ENCODE measurements at places on chromosomes 13 and 19.

DNA sequence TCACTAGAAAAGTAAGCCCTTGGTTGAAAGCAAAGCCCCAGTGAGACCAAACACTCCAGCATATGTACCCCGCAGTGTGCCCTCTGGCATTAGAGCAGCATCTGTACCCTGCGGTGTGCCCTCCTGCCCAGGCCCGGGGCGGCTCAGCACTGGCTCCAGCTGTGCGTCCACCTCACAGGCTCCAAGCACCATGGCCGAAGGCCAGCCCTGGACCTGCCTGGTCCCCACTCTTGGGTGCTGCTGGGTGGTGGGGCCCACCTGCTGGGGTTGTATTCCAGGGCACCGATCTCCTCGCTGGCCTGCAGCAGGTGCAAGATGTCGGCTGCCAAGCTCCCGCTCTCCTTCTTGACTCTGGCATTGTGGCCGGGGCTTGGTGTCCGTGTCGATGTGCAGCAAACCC is 230.2 kb downstream of the TUBA3C start:
- no peak for DNase-seq
- no peak overlapping the region for H3K4me3 ChIP-seq
- no peaks in the 10 kb centered on the region for H3K27me3 ChIP-seq
- no peaks in the 10 kb centered on the region for H3K36me3 ChIP-seq
- no peak overlapping the region for H3K27ac ChIP-seq

- no peak overlapping the region for H3K27ac ChIP-seq
- H3K27me3 ChIP-seq: no peaks in the 10 kb centered on the region
- no peak overlapping the region for H3K4me3 ChIP-seq
- DNase-seq: no peak
- H3K36me3 ChIP-seq: peaks cover 7% of the 10 kb centered on the region
Measured at GRCh38 chr13:33168321-33168960, 117.1 kb downstream of the STARD13 start.

DNA sequence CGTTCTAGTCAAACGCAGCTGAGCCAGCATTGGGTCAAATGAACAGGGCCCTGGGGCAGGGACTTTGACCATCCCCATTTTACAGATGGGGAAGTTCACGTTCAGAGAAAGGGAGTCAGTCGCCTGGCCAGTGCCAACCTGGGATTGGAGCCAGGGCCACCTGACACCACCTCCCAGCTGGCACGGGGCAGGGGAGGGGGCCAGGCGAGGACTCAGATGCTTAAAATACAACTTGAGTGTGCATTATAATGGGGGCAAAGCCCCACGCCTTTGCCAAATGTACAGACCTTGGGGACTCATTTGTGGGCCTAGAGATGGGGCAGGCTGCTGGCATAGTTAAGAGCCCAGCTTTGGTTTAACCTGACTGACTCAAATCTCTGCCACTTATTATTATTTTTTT is 14.6 kb downstream of the PRR12 start:
- DNase-seq: no peak
- H3K4me3 ChIP-seq: no peak overlapping the region
- no peak overlapping the region for H3K27ac ChIP-seq

GRCh38 chr13:112968380-112968909 is 569 bp upstream of the MCF2L start:
- H3K4me3 ChIP-seq: peak overlapping the region; percentile 83
- DNase-seq: no peak
- peaks cover 20% of the 10 kb centered on the region for H3K27me3 ChIP-seq
- H3K36me3 ChIP-seq: no peaks in the 10 kb centered on the region
- peaks cover 13% of the 10 kb centered on the region for H3K4me1 ChIP-seq

GRCh38 chr19:13665125-13665905 is 99.0 kb upstream of the MRI1 start:
- H3K4me3 ChIP-seq: no peak overlapping the region
- no peak for DNase-seq
- peaks cover 8% of the 10 kb centered on the region for H3K27me3 ChIP-seq
- peaks cover 5% of the 10 kb centered on the region for H3K4me1 ChIP-seq
- H3K27ac ChIP-seq: no peak overlapping the region
- no peaks in the 10 kb centered on the region for H3K36me3 ChIP-seq

DNA sequence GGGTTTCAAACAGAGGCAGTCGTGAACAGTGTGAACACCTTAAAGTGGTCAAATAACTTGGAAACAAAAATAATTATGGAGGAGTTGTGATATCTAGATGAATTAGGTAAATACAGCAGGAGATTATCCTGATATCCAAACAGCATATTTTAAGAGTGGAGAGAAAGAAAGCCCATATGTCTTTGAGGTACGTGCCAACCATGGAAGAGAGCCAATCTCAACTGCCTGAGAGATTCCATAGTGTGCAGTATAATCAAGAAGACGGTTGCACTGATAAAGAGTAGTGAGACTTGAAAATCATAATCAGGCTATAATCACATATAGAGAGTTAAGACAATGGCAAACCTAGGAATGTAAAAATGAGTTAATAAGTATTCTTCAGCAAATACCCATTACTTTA is 472.8 kb upstream of the SLITRK5 start:
- no peaks in the 10 kb centered on the region for H3K4me1 ChIP-seq
- no peak overlapping the region for H3K27ac ChIP-seq
- no peak overlapping the region for H3K4me3 ChIP-seq
- no peak for DNase-seq
- no peaks in the 10 kb centered on the region for H3K27me3 ChIP-seq

GRCh38 chr13:84749126-84749525 is 866.9 kb upstream of the SLITRK1 start:
- H3K27me3 ChIP-seq: no peaks in the 10 kb centered on the region
- H3K27ac ChIP-seq: no peak overlapping the region
- DNase-seq: no peak
- no peaks in the 10 kb centered on the region for H3K4me1 ChIP-seq
- H3K4me3 ChIP-seq: no peak overlapping the region
- H3K36me3 ChIP-seq: no peaks in the 10 kb centered on the region

GRCh38 chr13:110475117-110475516 is 86.4 kb downstream of the RAB20 start:
- peaks cover 21% of the 10 kb centered on the region for H3K36me3 ChIP-seq
- H3K4me3 ChIP-seq: no peak overlapping the region
- H3K27ac ChIP-seq: peak overlapping the region; percentile 46

- H3K27me3 ChIP-seq: peaks cover 6% of the 10 kb centered on the region
- H3K4me1 ChIP-seq: peaks cover 24% of the 10 kb centered on the region
- no peak overlapping the region for H3K4me3 ChIP-seq
- H3K27ac ChIP-seq: no peak overlapping the region
- H3K36me3 ChIP-seq: no peaks in the 10 kb centered on the region
Measured at GRCh38 chr13:114102131-114102520, 30.3 kb downstream of the RASA3 start.

DNA sequence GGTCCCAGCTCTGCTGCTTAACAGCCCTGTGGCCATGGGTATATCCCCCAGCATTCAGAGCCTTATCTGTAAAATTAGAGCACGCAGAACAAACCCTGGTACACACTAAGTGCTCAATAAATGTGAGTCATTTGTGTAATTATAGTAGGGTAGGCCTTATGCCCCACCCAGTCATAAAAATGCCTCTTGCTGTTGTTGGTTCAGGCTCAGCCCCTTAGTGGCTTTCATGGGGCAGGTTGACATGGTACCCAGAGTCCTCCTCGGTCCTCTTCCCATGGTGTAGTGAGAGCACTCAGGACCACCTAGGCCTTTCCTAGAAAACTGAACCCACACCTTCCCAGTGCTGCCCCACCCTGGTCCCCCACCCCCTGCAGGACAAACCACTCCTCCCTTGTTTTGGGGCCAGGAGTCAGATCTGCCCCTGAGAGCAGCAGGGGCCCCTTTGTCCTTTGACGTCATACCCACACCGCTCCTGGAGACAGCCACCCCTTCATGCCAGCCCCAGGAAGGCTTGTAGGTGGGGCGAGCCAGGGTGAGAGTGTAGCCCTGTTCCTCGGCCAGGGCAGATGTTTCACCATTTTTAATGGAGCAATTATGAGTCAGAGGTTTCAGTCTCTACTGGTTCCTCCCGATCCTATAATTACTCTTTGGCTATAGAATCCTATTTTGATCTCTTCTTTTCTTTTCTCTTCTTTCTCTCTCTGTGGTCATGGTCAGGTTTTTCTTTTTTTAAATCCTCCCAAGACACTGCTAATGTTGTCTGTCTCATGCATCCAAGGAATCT is 36.8 kb downstream of the ACTN4 start:
- H3K27ac ChIP-seq: peak overlapping the region; percentile 100
- H3K4me1 ChIP-seq: peaks cover 60% of the 10 kb centered on the region
- H3K36me3 ChIP-seq: peaks cover 38% of the 10 kb centered on the region
- DNase-seq: no peak
- peak overlapping the region; percentile 75 for H3K4me3 ChIP-seq

GRCh38 chr13:59677966-59678814 is 485.5 kb downstream of the DIAPH3 start:
- no peaks in the 10 kb centered on the region for H3K36me3 ChIP-seq
- H3K27ac ChIP-seq: no peak overlapping the region
- no peak for DNase-seq

DNA sequence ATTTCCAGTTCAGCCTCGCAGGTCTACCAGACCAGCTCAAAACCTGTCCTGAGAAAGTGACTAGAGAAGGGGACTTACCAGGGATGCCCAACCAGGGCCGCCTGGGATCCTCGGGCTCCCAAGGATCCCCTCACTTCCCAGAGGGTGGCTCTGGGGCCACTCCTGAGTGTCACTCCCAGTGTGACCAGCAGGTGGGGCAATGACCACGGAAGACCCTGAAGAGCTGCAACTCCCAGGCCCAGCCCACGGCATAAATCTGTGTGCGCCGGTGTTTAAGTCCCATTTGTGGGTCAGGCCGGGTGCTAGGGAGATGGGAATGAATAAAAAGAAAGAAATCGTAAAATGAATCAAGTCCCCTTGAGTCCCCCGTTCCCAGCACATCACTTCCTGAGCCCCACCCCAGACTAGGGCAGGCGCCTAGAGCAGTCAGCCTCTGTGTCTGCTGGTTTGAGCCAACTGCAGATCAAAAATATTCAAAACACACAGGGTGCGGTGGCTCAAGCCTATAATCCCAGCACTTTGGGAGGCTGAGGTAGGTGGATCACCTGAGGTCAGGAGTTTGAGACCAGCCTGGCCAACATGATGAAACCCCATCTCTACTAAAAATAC is 10.7 kb downstream of the PTGIR start:
- H3K4me3 ChIP-seq: peak overlapping the region; percentile 31
- H3K27ac ChIP-seq: no peak overlapping the region
- peaks cover 3% of the 10 kb centered on the region for H3K27me3 ChIP-seq

DNA sequence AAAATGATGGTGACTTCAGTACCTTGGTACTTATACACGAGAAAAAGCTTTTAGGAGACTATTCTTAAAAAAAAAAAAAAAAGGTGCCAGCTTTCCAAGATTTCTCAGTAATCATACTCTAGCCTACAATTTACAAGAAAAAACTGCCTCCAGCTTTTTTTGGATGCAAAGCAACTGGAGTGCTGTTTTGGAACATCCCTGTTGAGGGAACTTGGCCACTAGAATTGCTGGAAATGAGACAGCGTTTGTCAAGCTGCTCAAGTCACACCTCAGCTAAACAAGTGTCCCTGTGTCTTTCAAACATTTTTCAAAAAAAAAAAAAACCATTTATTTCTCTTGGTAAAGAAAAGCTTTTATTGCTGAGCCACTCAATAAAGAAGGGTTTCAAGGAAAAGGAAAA is 413.1 kb upstream of the ARGLU1 start:
- no peak for DNase-seq
- no peaks in the 10 kb centered on the region for H3K36me3 ChIP-seq
- H3K4me1 ChIP-seq: peaks cover 8% of the 10 kb centered on the region
- H3K27me3 ChIP-seq: no peaks in the 10 kb centered on the region
- no peak overlapping the region for H3K27ac ChIP-seq
- no peak overlapping the region for H3K4me3 ChIP-seq

DNA sequence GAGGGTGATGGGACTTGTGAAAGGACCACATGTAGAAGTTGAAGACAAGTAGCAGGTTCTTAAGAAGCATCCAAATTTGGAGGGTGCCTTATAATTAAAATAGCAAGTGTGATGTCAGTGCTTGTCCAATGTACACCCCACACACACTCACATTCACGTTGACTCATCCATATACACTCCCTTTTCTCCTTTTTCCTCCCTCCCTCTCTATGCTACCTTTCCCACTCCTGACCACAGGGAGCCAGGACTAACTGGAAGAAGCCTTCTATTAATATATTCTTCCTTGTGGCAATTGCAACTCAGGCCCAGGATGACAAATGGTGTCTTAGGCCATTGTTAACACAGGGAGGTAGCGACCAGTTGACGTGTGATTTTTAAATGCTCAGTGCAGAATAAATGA is 16.3 kb upstream of the GPR183 start:
- H3K27ac ChIP-seq: no peak overlapping the region
- no peak for DNase-seq
- H3K4me3 ChIP-seq: no peak overlapping the region
- H3K36me3 ChIP-seq: peaks cover 20% of the 10 kb centered on the region
- H3K4me1 ChIP-seq: no peaks in the 10 kb centered on the region
- no peaks in the 10 kb centered on the region for H3K27me3 ChIP-seq

GRCh38 chr13:111483621-111483987 is 163.2 kb downstream of the TEX29 start:
- H3K4me1 ChIP-seq: no peaks in the 10 kb centered on the region
- no peaks in the 10 kb centered on the region for H3K36me3 ChIP-seq
- peaks cover 16% of the 10 kb centered on the region for H3K27me3 ChIP-seq
- H3K4me3 ChIP-seq: no peak overlapping the region
- DNase-seq: peak; percentile 39
- no peak overlapping the region for H3K27ac ChIP-seq

DNA sequence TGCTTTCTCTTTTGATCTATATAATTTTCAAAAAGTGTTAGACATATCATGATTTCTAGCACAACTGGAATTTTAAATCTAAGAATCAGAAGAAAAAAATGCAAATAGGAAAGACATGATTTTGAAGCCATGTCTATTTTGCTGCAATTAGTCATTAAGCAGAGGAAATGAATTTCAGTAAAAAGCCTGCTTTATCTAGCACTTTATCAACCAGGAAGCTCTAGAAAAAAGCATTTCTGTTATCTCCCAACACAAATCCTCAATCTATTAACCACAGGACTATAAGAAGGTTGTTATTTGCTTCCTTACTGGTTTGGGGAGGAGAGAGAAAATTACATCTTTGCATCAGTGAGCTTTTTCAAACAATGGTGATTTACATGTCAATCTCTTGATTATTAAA is 716.7 kb downstream of the DIAPH3 start:
- H3K27ac ChIP-seq: no peak overlapping the region
- DNase-seq: no peak
- H3K4me3 ChIP-seq: no peak overlapping the region

GRCh38 chr19:51600940-51601580 is 29.1 kb downstream of the SIGLEC5 start:
- no peak overlapping the region for H3K4me3 ChIP-seq
- DNase-seq: no peak
- no peaks in the 10 kb centered on the region for H3K36me3 ChIP-seq
- H3K27ac ChIP-seq: no peak overlapping the region
- H3K4me1 ChIP-seq: no peaks in the 10 kb centered on the region

- no peak overlapping the region for H3K4me3 ChIP-seq
- no peak overlapping the region for H3K27ac ChIP-seq
- H3K27me3 ChIP-seq: no peaks in the 10 kb centered on the region
- no peaks in the 10 kb centered on the region for H3K4me1 ChIP-seq
Measured at GRCh38 chr19:4660993-4661392, 9.1 kb downstream of the MYDGF start.

Measured in type B pancreatic cell (in vitro differentiated cells).